ENCODE measurements at places on chromosomes 5 and 9. TPM values are rescaled to one million over a fixed set of nuclear protein-coding genes. Genes with fewer than 3 reads are reported as not detected.

Gene IER5L
- 1.3 TPM for polyA plus RNA-seq

Gene RMRP
- not detected for polyA plus RNA-seq

Gene NLN
- 1.7 TPM for polyA plus RNA-seq

Gene SLC36A3
- polyA plus RNA-seq, result not detected

Gene NUTM2G
- not detected for polyA plus RNA-seq

Gene TGFBI
- 2.0 TPM for polyA plus RNA-seq

Gene GLIPR2
- 14.6 TPM for polyA plus RNA-seq

Gene MYOZ3
- polyA plus RNA-seq, result 0.04 TPM

Gene FOXB2
- polyA plus RNA-seq, result not detected
